ENCODE measurements at places on chromosomes 11 and 22. TPM values are rescaled to one million over a fixed set of nuclear protein-coding genes. Genes with fewer than 3 reads are reported as not detected.

The APOA1 gene
- not detected for total RNA-seq

The ESAM gene
- total RNA-seq = 0.88 TPM

The NXPE4 gene
- not detected for total RNA-seq

The CD3E gene
- total RNA-seq = 419 TPM

The KDM4E gene
- not detected for total RNA-seq

The VSIG10L2 gene
- not detected for total RNA-seq

The OR6T1 gene
- not detected for total RNA-seq

The GLYAT gene
- not detected for total RNA-seq

The UBE4A gene
- total RNA-seq = 46.0 TPM

The NPTXR gene
- total RNA-seq = 6.3 TPM

The TRMT2A gene
- total RNA-seq = 56.8 TPM

The NPAS4 gene
- not detected for total RNA-seq

The LINC01488 gene
- total RNA-seq = not detected

The OR5M3 gene
- not detected for total RNA-seq

The SLC22A8 gene
- total RNA-seq = not detected

The LDLRAD3 gene
- not detected for total RNA-seq

The EXPH5 gene
- 4.3 TPM for total RNA-seq

The USP2 gene
- total RNA-seq = 0.91 TPM

The C11orf65 gene
- 1.2 TPM for total RNA-seq

The YAP1 gene
- total RNA-seq = 0.63 TPM

The DBX1 gene
- total RNA-seq = not detected

The HOATZ gene
- total RNA-seq = not detected

The FAM83F gene
- 0.89 TPM for total RNA-seq

The MTMR3 gene
- 37.8 TPM for total RNA-seq

The CREB3L1 gene
- not detected for total RNA-seq

The GAL gene
- 0.42 TPM for total RNA-seq

The CD248 gene
- 3.0 TPM for total RNA-seq

The CADM1 gene
- 2.1 TPM for total RNA-seq

The OVOL1 gene
- not detected for total RNA-seq

The OR8A1 gene
- total RNA-seq = not detected

The MEI1 gene
- total RNA-seq = 72.3 TPM

The OR52H1 gene
- not detected for total RNA-seq

The LRRN4CL gene
- 0.12 TPM for total RNA-seq

The MOGAT2 gene
- not detected for total RNA-seq

The RIBC2 gene
- 3.5 TPM for total RNA-seq

The GSTT2B gene
- total RNA-seq = 0.46 TPM

The MS4A3 gene
- total RNA-seq = not detected

The APOA5 gene
- not detected for total RNA-seq

The MMP8 gene
- total RNA-seq = not detected

The TNNI2 gene
- total RNA-seq = 1.2 TPM

The MPPED2 gene
- 0.46 TPM for total RNA-seq

The BAIAP2L2 gene
- total RNA-seq = 1.4 TPM

The MOV10L1 gene
- total RNA-seq = 0.36 TPM

The GAL3ST1 gene
- total RNA-seq = 1.1 TPM

The C11orf52 gene
- not detected for total RNA-seq

The PAMR1 gene
- not detected for total RNA-seq

The GAB4 gene
- total RNA-seq = not detected

The NKAPD1 gene
- 28.7 TPM for total RNA-seq

All from activated T-cell treated with anti-CD3 and anti-CD28 coated beads, Interleukin-2, amount 50 U/mL, for 72 hours (primary cell).